ENCODE measurements at places on chromosomes 5 and 9.
A peak's percentile ranks its signal among the peaks of the same experiment; 100 is the strongest.

GRCh38 chr5:34847552-34847951 lies 8.6 kb downstream of the TTC23L start:
- no peak for DNase-seq

GRCh38 chr9:78188594-78188993 lies 47.3 kb upstream of the CEP78 start:
- DNase-seq = no peak

- DNase-seq = no peak
Measured at GRCh38 chr5:89703817-89704216, 705.7 kb downstream of the CETN3 start.

GRCh38 chr5:169416583-169417196 lies 115.8 kb upstream of the SLIT3 start:
- DNase-seq = no peak

DNA sequence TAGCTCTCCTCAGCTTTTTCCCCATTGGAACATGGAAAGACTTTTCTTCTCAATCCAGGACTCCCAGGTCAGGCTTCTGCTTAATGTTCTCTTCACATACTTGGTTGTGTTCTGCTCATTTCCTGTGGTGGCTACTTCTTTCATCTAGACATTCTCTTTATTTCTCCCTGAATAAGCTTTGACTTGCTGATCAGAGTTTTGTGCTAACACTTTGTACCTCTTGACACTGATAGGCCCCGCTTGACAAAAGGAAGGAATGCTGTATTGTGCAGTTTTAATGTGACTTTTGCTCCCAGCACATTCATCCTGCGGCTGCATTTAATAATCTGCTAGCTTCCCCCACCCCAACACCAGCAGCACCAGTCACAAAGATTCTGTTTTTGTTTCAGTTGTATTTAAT lies 90.9 kb upstream of the MINAR2 start:
- DNase-seq = no peak

DNA sequence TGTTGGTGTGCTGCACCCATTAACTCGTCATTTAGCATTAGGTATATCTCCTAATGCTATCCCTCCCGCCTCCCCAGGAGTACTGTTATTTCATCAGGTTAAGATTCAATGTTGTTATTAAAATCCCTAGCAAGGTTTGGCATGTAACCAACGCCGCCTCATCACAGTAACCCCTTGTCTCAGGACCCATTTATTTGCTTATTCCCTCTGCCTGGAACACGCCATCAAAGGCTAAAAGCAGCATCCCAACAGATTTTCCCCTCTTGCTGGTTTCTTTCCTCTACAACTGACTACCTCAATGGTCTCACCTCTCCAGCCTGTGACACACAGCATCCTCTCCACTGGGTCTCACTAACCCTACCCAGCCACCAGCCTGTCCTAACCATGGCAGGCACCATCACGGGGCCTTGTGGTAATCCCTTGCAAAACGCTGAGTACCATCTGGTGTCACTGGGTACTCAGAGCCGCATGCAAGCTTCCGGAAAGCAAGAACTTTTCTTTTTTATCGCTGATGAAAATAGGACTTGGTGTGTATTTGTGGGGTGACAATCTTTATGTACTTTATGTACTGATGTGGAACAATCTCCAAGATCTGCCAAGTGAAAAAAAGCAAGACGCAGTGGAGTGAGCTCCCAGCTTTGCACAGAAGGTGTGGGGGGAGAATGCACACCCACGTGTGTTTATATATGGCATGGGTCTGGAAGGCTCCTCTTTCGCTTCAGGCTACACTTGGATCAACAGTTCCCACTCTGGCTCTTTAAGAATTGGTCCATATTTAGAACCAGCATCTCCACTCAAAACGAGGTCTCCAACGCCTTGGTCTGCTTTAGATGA lies 6.1 kb downstream of the RPS14 start:
- DNase-seq = no peak

DNA sequence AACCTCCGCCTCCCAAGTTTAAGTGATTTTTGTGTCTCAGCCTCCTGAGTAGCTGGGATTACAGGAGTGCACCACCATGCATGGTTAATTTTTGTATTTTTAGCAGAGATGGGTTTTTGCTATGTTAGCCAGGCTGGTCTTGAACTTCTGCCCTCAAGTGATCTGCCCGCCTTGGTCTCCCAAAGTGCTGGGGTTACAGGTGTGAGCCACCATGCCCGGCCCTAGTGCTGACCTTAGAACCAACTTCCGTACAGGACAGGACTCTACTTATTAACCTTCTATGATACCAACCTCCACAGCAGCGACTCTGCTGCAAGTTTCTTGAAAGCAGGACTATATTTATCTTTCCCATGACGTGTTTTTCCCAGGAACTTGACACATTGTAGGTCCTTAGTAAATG lies 176.9 kb downstream of the RGS3 start:
- DNase-seq = no peak

DNA sequence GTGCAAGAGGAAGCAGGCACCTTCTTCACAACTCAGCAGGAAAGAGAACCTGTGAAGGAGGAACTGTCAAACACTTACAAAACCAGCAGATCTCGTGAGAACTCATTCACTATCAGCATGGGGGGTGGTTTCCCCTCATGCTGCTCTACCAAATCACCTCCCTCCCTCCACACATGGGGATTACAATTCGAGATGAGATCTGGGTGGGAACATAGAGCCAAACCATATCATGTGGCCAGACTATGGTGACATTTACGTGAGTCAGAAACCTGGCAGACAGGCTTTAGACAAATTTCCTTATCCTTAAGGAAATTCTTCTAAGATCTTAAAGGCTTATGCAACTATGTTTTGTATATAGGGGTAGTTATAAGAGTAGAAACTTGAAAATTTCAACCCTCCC lies 8.7 kb upstream of the AOPEP start:
- DNase-seq = peak; percentile 44

DNA sequence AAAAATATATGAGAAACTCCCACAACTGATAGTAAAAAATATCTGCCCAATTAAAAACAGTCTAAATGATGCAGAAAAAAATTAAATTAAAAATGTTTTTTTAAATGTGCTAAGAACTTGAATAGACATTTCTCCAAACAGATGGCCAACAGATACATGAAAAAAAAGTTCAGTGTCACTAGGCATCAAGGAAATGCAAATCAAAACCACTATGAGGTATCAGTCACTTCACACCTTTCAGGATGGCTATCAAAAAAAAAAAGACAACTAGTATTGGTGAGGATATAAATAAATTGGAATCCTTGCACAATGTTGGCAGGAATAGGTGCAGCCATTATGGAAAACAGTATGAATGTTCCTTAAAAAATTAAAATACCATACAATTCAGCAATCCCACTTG lies 16.6 kb downstream of the ZNF131 start:
- no peak for DNase-seq

DNA sequence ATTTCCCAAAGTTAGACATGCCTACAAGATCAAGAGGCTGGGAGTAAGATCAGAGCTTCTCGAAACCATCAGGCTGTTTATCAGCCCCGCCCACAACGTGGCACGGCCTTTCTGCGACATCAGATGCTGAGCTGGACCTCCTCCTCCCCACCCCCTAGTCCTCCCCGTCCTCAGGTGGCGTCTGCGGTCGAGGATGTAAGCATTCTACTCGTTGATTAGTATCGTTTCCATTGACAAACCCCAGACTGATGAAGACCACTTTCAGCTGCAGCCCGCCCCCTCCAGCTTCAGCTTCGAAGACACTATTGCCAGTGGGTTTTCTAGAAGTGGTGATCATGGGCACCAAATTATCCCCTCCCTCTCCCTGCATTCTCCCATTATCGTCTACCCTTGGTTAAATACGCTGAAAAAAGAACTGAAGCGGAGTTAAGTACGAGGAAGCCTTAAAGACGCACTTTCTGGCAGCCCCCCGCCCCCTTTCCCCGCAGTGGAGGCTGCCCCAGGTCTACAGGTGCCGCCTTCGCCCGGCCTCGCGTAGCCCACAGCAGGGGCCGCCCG lies 1.1 kb downstream of the PPIC start:
- DNase-seq = peak; percentile 12

DNA sequence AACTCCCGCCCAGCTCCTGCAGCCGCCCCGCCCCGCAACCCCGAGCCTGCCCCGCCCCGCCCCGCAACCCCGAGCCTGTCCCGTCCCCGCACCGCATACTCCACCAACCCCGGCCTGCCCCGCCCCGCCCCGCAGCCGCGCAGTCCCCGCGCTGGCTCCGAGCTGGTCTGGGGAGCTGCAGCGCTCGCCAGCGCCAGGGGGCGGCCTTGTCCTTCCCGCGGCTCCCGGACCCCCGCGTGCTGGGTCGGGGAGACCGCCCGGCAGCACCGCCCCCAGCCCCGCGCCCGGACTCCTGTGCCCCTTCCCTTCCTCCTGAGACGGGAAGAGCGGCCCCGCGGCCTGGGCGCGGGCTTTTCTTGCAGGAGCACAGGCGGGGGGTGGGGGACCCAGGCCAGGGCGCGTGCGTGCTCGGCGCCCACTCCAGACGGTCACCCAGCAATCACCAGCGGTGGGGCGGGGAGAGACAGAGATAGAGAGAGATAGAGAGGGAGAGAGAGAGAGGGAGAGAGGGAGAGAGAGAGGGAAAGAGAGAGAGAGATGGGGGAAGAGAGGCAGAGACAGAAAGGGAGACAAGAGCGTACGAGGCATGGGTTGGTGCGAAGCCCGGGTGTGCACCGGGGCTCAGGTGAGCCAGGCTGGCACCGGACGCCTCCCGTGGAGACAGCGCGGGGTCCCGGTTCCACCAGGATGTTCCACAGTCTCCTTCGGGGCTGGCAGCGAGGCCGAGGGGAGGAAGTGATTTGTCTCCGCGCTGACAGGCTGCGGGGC lies 14.7 kb upstream of the TMEM250 start:
- DNase-seq = no peak

- DNase-seq = no peak
Measured at GRCh38 chr9:127825319-127826051, 22.8 kb downstream of the FPGS start.

GRCh38 chr5:126488443-126489065 lies 65.3 kb downstream of the GRAMD2B start:
- DNase-seq = no peak

DNA sequence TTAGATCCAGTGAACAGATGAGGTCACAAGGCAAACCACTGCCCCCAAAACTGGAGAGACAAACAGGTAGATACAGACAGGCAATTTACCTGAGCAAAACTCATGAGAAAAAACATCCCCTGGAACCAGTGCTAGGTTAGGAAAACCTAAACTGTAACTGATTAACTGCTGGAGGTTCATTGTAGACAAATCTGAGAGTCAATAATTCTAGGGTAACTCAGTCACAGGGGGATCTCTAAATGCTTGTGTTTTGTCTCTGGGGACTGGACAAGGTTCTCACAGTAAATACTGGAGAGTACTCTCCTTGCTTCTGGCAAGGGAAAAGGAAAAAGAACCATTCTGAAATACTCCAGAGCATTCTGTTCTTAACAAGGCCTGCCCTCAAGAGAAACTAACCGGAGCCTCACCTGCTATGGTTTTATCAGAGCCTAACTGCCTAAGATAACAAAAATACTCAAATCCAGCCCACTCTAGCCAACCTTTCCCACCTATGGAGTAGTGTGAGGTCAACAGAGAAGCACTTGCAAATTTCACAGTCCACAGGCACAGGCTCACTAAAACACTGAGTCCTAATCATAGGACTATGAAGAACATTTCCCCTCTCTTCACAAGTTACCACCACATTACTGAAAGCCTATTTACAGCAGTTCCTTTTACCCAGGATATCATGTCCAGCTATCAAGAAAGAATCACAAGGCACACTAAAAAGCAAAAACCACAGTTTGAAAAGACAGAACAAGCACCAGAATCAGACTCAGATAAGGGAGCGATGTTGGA lies 139.9 kb upstream of the ACOT12 start:
- DNase-seq = no peak

- DNase-seq = no peak
Measured at GRCh38 chr5:73442996-73443627, 5.5 kb downstream of the FOXD1 start.

GRCh38 chr5:20604992-20605391 lies 617.0 kb upstream of the CDH18 start:
- DNase-seq = no peak

GRCh38 chr5:56985936-56986625 lies 34.2 kb upstream of the MIER3 start:
- no peak for DNase-seq

DNA sequence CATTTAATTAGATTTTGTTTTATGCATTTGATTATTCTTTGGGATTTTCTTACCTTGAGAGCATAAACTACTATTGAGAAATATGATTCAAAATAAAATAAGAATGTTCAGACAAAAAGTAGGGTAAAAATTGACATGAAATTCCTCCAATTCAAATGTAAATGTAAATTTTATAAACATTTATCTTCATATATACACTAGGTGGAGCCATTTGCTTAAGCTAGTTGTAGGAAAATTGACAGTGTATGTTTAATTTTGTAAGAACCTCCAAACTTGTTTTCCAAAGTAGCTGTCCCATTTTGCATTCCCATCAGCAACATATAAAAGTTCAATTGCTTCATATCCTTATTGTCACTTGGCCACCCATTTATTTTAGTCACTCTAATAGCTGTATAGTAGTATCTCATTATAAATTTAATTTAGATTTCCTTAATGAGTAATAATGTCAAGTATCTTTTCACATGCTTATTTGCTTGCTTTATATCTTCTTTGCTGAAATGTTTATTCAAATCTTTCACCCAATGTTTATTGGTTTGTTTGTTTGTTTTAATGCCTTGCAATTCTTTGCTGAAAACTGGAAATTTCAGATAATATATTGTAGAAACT lies 37.6 kb upstream of the SLCO6A1 start:
- DNase-seq = no peak

DNA sequence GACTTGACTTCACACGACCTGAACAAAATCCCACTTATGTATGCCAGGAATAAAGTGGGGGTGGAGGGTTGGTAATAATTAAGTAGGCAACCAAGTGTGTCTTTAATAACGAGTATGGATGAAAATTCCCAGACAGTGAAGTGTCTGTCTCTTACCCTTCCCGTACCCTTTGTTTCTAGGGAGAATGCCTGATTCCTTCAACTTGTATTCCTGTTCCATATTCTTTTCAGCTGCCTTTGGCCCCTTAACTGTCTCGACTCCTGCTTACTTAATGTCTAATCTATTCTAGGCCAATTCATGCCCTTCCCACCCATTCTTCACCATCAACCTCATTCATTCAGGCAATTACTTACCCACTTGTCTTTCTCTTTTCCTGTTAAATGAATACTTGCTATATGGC lies 380.5 kb downstream of the RAB3C start:
- DNase-seq = no peak

GRCh38 chr9:123686829-123687192 lies 243.1 kb downstream of the DENND1A start:
- no peak for DNase-seq

Measured in foreskin keratinocyte (primary cell).